ENCODE measurements at places on chromosomes 6 and 20.

- peaks cover 29% of the 10 kb centered on the region for H3K4me1 ChIP-seq
- H3K27ac ChIP-seq, result peak overlapping the region; percentile 99
- peak overlapping the region; percentile 76 for H3K4me3 ChIP-seq
- H3K36me3 ChIP-seq, result no peaks in the 10 kb centered on the region
- DNase-seq, result peak; percentile 75
These were observed 675 bp downstream of the DSTN start for GRCh38 chr20:17570347-17571152.

DNA sequence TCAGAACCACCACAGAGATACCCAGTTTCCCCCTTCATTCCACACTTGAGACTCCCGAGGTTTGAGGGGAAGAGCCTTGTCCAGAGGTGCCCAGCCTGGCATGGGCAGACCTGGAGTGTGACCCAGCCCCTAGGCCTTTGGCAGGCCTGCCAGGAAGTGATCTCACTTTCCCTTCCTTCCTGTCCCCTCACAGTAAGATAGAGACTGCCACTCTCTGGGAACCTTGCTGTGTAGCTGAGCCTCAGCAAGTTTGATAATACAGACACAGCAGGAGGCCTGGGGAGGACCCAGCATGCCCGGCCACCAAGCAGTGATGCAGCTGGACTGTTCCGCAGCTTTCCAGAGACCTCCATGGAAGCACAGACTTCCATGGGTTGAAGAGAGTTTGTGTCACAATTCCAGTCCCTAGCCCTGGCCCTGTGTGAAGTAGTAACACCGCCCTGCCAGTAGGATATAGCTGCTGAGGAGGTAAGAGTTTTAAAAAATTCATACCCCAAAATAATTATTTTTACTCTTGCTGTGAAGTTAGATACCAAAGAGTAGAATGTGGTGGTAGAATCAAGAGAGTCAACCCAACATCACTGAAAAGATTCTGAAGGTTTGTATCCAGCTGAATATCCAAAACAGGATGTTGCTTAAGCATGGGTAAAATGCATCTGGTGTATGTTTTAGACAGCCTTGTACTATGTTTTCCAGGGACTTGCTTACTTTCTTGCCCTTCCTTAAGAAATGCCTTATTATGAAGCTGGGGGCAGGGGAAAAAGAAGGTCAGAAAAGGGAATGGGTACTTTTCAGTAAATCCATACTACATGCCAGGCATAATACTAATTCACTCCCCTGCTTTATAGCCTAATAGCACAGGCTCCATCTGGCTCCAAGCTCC lies 16.3 kb downstream of the PKIG start:
- H3K27me3 ChIP-seq, result no peaks in the 10 kb centered on the region
- H3K27ac ChIP-seq, result peak overlapping the region; percentile 43
- H3K4me1 ChIP-seq, result peaks cover 17% of the 10 kb centered on the region

DNA sequence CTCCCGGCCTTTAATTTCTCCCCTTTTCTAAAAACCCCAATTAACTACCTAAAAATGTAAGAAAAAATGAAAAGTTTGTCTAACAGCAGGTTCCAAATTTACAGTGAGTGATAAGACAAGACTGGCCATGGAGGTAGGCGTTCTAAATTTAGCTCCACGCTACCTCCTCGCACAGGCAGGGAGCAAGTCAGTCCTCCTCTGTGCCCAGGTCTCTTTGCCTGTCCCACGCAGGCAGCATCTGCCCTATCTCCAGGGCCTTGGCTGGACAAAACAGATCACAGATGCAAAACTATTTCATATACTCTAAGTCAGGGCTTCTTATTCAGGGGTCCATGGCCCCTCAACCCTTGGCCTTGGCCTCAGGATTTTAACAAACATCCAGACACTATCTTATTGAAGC lies 98.0 kb upstream of the JARID2 start:
- no peaks in the 10 kb centered on the region for H3K27me3 ChIP-seq
- H3K4me1 ChIP-seq, result peaks cover 10% of the 10 kb centered on the region
- DNase-seq, result no peak
- peak overlapping the region; percentile 5 for H3K27ac ChIP-seq
- no peak overlapping the region for H3K4me3 ChIP-seq

DNA sequence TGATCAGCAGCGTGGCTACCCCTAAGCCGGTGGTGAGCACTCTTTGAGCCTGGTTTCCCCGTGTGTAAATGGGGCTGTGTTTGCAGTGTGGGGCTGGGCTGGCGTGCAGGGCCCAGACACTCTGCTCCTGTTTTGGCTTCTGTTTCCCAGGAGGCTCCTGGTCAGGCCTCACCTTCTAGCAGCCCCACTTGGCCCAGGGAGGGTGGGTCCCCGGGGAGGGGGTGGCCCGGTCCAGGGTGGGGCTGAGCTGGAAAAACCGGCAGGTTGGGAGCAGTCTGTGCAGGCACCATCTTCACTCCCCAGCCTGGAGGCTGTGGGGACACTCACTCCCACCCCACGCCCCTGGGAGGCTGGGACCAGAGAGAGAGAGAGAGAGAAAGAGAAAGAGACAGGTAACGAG lies 25.3 kb downstream of the CEBPB start:
- peaks cover 2% of the 10 kb centered on the region for H3K27me3 ChIP-seq
- no peak overlapping the region for H3K4me3 ChIP-seq
- H3K36me3 ChIP-seq, result no peaks in the 10 kb centered on the region

DNA sequence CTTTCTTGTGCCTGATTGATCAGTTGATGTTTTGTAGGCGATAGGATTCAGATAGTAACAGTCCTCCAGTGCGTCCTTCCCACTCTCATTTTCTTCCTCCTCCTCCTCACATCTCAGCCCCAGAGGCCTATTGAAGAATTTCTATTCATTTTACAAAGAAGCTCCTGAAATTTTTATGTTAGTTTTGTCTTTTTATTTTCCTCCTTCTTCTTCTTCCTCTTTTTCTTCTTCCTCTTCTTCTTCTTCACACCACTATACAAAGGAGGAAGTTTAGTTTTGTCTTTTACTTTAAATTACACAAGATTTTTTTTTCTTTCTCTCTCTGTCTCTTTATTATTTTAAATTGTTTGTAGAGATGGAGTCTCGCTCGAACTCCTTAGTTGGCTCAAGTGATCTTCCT lies 19.1 kb downstream of the BTN2A1 start:
- no peak overlapping the region for H3K4me3 ChIP-seq
- no peaks in the 10 kb centered on the region for H3K27me3 ChIP-seq
- H3K27ac ChIP-seq, result no peak overlapping the region
- no peaks in the 10 kb centered on the region for H3K36me3 ChIP-seq
- peaks cover 8% of the 10 kb centered on the region for H3K4me1 ChIP-seq

DNA sequence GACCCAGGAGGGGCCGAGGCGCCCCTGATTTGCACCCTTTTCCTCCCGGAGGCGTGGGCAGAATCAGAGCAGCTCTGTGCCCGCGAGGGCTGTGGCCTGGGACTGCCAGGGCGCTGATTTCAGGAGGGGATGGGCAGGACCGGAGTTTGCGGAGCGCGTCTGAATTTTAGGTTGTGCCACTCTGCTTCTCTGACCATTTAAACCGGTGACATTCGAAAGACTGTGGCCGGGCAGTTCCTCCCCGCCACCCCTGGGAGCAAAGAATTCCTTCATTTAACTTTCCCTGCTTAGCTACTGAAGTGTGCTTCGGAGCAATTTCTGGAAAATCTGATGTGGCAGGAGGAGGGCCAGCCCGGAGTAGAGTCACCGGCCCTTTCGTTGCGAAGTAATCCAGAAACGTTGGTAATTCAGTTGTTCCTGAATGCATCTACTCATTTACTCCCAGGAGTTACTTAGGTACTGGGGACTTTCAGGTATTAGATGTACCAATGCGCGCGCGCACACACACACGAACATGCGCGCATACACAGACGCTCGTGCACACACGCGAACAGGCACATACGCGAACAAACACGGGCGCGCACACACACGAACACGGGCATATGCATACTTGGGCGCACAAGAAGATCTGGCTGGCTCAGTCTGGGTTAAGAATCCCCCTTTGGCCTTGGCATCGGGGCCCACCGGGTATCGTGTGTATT lies 568 bp downstream of the CCDC170 start:
- no peaks in the 10 kb centered on the region for H3K36me3 ChIP-seq
- H3K4me3 ChIP-seq, result peak overlapping the region; percentile 82
- H3K27ac ChIP-seq, result no peak overlapping the region
- DNase-seq, result peak; percentile 32
- peaks cover 56% of the 10 kb centered on the region for H3K27me3 ChIP-seq
- no peaks in the 10 kb centered on the region for H3K4me1 ChIP-seq

- no peak overlapping the region for H3K4me3 ChIP-seq
- no peaks in the 10 kb centered on the region for H3K36me3 ChIP-seq
- H3K4me1 ChIP-seq, result no peaks in the 10 kb centered on the region
- no peak overlapping the region for H3K27ac ChIP-seq
- no peak for DNase-seq
- H3K27me3 ChIP-seq, result peaks cover 45% of the 10 kb centered on the region
These were observed 10.2 kb downstream of the COL20A1 start for GRCh38 chr20:63303095-63303666.

- no peak overlapping the region for H3K27ac ChIP-seq
These were observed 42.2 kb downstream of the B4GALT5 start for GRCh38 chr20:49671433-49671832.

DNA sequence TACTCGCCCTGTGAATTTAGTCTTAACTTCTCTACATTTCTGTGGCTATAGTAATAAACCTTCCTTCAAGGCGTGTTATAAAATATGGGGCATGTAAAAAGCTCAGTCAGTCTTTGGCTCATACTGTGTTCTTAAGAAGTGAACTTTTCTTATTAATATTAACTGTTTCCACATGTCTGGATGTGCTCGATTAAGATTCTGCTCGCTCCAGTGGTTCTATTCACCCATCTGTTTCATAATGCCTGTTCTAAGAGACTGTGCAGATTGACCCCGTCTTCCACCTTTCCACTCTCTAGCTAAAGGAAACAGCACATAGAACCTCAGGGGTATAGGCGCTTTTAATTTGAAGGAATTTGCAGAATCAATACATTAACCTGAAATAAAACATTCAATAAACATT lies 99.9 kb downstream of the L3MBTL3 start:
- no peak overlapping the region for H3K4me3 ChIP-seq
- H3K27me3 ChIP-seq, result no peaks in the 10 kb centered on the region
- no peak overlapping the region for H3K27ac ChIP-seq
- no peaks in the 10 kb centered on the region for H3K36me3 ChIP-seq
- no peak for DNase-seq

DNA sequence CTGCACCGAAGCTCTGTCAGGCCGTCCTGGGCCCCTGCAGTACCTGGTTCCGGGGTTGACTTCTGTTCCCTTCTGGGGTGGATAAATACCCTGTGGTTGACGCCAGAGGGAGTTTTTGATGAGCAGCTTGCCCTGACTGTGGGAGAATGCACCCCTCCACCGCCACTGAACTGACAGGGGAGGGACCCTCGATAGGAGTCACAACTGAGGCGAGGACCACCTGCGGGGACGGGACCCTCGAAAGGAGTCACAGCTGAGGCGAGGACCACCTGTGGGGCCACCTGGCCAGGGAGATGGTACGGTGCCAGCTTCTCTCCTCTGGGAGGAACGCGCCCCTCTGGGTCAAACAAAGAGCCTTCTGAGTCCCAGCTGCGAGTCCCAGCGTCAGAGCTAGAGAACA lies 100.1 kb upstream of the FRMD1 start:
- no peaks in the 10 kb centered on the region for H3K36me3 ChIP-seq
- DNase-seq, result no peak
- no peak overlapping the region for H3K4me3 ChIP-seq
- no peak overlapping the region for H3K27ac ChIP-seq
- no peaks in the 10 kb centered on the region for H3K4me1 ChIP-seq

- H3K27ac ChIP-seq, result no peak overlapping the region
- no peaks in the 10 kb centered on the region for H3K27me3 ChIP-seq
- H3K36me3 ChIP-seq, result no peaks in the 10 kb centered on the region
- H3K4me1 ChIP-seq, result no peaks in the 10 kb centered on the region
- no peak overlapping the region for H3K4me3 ChIP-seq
These were observed 179.1 kb downstream of the COL19A1 start for GRCh38 chr6:70045413-70045812.

- H3K27ac ChIP-seq, result no peak overlapping the region
- no peaks in the 10 kb centered on the region for H3K27me3 ChIP-seq
- H3K4me1 ChIP-seq, result no peaks in the 10 kb centered on the region
- H3K4me3 ChIP-seq, result no peak overlapping the region
- H3K36me3 ChIP-seq, result no peaks in the 10 kb centered on the region
These were observed 22.7 kb upstream of the CTAGE9 start for GRCh38 chr6:131733376-131734016.

DNA sequence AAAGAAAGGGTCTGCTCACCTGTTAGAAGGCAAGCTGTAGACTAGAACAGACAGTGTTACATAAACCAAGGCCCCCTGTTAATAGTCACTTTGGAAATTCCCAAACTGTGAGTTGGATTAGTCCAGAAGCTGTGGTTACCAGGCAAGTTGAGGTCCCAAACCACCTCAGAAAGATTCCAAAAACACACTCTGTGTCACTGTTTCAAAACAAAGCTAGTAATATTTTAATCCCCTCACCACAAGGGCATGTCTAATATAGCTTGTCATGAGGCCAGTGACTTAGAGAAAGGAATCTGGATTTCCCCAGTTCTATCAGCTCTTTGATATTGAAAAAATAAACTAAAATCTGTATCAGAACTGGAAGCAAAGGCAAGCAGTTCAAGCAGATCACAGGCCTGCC lies 244.6 kb downstream of the HAO1 start:
- DNase-seq, result no peak
- H3K27ac ChIP-seq, result no peak overlapping the region
- H3K27me3 ChIP-seq, result no peaks in the 10 kb centered on the region
- no peaks in the 10 kb centered on the region for H3K4me1 ChIP-seq
- H3K4me3 ChIP-seq, result no peak overlapping the region

DNA sequence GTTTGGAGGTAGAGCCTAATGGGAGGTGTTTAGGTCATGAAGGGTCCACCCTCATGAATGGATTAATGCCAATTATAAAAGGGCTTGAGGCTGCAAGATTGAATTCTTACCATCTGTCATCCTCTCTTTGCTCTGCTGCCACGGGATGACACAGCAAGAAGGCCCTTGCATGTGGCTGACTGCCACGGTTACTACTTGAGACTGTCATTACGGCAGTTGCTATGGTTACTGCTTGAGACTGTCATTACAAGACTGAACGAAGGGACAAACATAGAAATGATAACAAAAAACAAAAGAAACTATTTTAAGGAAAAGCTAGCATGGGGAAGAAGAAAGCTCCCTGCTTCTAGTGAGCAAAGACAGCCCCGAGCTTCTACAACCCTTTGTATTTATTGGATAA lies 715.0 kb downstream of the TFAP2A start:
- no peaks in the 10 kb centered on the region for H3K27me3 ChIP-seq
- H3K36me3 ChIP-seq, result no peaks in the 10 kb centered on the region
- no peak overlapping the region for H3K4me3 ChIP-seq
- H3K27ac ChIP-seq, result no peak overlapping the region
- no peak for DNase-seq
- no peaks in the 10 kb centered on the region for H3K4me1 ChIP-seq

All from cardiac muscle cell (in vitro differentiated cells and primary cell).